Right atrium auricular region (tissue), 2 donors: ENCODE measurements at places on chromosomes 7 and 10. TPM values are rescaled to one million over a fixed set of nuclear protein-coding genes. Genes with fewer than 3 reads are reported as not detected.

Gene MYOZ1
- total RNA-seq: 2.3 TPM

- H3K27ac ChIP-seq: no peak overlapping the region
- H3K36me3 ChIP-seq: no peaks in the 10 kb centered on the region
- H3K27me3 ChIP-seq: no peaks in the 10 kb centered on the region
- no peak overlapping the region for H3K4me3 ChIP-seq
These were observed 220.3 kb downstream of the ARL4A start for GRCh38 chr7:12907774-12908173.

- H3K4me3 ChIP-seq: no peak overlapping the region
- no peak for DNase-seq
- H3K27ac ChIP-seq: no peak overlapping the region
- H3K4me1 ChIP-seq: no peaks in the 10 kb centered on the region
- no peaks in the 10 kb centered on the region for H3K36me3 ChIP-seq
- no peaks in the 10 kb centered on the region for H3K27me3 ChIP-seq
These were observed 78.3 kb downstream of the LRMDA start for GRCh38 chr10:75509706-75510105.

GRCh38 chr10:101123085-101123814 lies 7.8 kb upstream of the TLX1 start:
- no peaks in the 10 kb centered on the region for H3K36me3 ChIP-seq
- no peak overlapping the region for H3K27ac ChIP-seq
- no peak for DNase-seq
- H3K4me1 ChIP-seq: no peaks in the 10 kb centered on the region
- H3K4me3 ChIP-seq: peak overlapping the region; percentile 5

DNA sequence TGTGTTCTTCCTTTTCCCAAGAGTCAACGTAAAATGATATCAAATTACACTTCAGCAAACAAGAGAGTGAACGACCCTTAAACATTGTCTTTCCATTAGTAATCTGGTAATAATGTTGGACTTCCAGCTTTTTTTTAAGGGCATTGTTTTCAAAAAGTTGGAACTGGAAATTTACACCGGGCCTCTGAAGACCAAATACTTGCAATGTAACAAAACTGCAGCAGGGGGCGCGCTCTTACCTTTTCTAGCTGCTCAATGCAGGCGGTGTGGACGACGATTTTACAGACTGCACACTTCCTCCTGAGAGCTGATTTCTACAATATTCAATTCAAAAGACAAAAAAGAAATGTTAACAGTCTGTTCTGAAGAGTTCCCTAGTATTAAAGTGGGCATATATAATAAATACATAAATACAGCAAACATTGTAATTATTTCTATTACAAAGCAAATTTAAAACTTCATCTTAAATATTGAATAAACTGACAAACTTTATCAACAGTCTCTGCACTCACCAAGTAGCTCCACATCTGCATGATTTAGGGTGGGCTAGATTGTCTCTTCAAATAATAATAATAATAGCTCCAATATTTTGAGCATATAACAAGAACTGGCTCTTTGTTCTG lies 190.4 kb downstream of the DGKI start:
- DNase-seq: peak; percentile 92
- H3K27ac ChIP-seq: no peak overlapping the region
- H3K4me3 ChIP-seq: no peak overlapping the region
- no peaks in the 10 kb centered on the region for H3K27me3 ChIP-seq
- H3K4me1 ChIP-seq: no peaks in the 10 kb centered on the region

- H3K27me3 ChIP-seq: no peaks in the 10 kb centered on the region
- DNase-seq: no peak
These were observed 7.3 kb upstream of the CCDC6 start for GRCh38 chr10:59913547-59914237.

GRCh38 chr10:30562787-30563186 lies 66.8 kb downstream of the LYZL2 start:
- DNase-seq: no peak
- no peaks in the 10 kb centered on the region for H3K27me3 ChIP-seq
- H3K4me3 ChIP-seq: no peak overlapping the region
- H3K27ac ChIP-seq: no peak overlapping the region
